ENCODE measurements at places on chromosomes 1 and 21.
A peak's percentile ranks its signal among the peaks of the same experiment; 100 is the strongest.

DNA sequence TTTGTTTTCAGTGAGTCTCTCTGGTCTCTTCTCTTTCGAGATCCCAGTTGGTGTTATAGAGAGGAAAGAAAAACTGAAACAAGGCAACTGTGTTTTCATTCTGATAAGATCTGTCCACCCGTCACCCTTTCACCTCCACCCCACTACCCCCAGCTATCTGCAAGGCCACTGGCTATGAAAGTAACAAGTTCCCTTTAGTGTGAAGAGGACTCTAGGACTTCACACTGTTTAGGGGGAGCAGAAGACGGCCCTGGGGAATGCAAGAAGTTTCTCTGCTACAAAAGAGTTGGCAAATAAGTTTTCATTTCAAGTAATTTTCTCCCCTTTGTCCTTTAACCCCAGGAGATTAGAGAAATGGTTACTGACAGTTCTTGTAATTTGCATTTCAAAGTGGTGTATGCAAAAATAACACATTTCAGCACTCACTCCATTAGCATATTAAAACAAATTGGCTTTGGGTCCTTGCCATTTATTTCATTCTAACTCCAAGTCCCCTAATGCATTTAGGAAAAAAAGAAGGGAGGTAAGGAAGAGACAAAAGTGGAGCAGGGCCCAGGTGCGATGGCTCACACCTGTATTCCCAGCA, 79.6 kb upstream of the PPM1J start:
- no peak for DNase-seq

DNA sequence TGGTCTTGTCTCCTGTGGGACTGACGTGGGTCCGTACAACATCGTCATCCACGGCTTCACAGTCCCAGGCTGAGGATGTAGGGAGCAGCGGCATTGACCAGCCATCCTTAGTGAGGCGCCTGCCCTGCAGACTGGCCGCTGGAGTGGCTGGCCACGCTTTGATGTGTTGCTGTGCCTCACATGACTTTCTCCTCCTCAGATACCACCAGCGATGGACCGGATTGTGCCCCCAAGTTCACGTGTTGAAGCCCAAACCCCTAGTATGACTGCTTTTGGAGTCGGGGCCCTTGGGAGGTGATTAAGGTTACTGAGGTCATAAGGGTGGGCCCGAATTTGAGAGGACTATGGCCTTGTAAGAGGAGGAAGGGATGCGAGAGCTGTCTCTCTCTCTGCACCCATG, 122.5 kb downstream of the PCBP3 start:
- no peak for DNase-seq

- no peak for DNase-seq
These were observed 36.6 kb downstream of the HIVEP3 start for GRCh38 chr1:41882068-41882477.

- DNase-seq, result no peak
These were observed 23.9 kb upstream of the SLAMF6 start for GRCh38 chr1:160546942-160547341.

DNA sequence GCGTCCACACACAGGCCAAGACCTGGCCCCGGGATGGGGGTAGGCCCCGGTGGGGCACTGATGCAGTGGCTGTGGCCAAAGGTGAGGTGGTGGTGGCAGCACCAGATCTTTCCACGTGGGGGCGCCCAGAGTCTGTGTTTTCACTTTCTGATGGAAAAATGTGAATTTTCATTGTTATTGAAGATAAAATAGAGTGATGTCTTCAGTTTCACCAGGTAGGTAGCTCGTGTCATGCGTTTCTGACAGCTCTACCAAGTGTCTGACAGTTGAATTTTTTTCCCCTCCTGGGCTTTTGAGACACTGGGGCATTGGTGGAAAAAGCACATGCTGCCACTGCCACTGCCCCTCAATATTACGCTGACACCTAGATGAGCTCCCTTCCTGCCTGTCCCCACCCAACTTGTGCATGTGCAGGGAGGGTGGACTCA, 40.0 kb upstream of the MAGOH start:
- DNase-seq, result peak; percentile 79
